A172 (cell line): ENCODE measurements at places on chromosomes 12 and 14. TPM values are rescaled to one million over a fixed set of nuclear protein-coding genes. Genes with fewer than 3 reads are reported as not detected.

GRCh38 chr14:64673316-64673715 lies 30.9 kb upstream of the PLEKHG3 start:
- no peak for DNase-seq

Gene INSM2
- total RNA-seq: 0.10 and 0.17 TPM in 2 replicates

- DNase-seq: no peak
Measured at GRCh38 chr14:55198749-55199148, 7.4 kb upstream of the DLGAP5 start.

Gene SLC25A47
- total RNA-seq: 0.24 TPM in 1 of 2 replicates, not detected in the other

Gene OAS2
- total RNA-seq: 1.7 and 6.5 TPM in 2 replicates

Gene SLCO1A2
- total RNA-seq: 2.6 and 4.8 TPM in 2 replicates

Gene EFS
- total RNA-seq: not detected in 2 replicates
